ENCODE measurements at places on chromosomes 3 and 15. TPM values are rescaled to one million over a fixed set of nuclear protein-coding genes. Genes with fewer than 3 reads are reported as not detected.

GRCh38 chr3:72761410-72761809 is 86.8 kb downstream of the SHQ1 start:
- DNase-seq, result no peak

DNA sequence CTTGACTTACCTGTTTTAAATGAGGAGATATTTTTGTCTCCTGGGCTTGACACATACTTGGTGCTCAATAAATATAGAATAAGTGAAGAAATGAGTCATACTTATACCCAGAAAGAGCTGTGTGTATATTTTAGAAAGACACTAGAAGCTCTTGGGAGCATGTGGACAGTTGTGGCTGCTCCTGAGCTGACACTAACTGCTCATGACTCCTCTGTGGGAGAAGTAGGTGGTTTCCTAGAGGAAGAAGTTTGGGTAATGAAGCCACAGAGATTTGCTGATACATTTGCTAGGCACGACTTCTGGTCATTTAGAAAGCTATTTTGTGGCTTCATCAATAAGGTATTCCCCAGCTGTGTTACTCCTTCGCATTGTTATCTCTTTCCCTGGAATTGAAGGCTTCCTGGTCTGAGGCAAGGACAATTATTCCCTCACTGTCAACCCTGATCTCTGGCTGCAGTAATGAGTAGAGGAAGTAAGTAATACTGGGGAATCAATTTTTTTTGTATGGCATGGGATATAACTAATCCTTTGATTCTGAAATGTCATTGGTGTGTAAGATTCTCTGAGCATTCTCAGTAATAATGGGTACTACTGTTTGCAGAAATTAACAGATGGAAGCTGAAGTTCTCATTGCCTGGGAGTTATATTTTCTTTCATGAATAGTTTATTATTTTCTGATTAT is 79.6 kb upstream of the DCBLD2 start:
- peak; percentile 37 for DNase-seq

DNA sequence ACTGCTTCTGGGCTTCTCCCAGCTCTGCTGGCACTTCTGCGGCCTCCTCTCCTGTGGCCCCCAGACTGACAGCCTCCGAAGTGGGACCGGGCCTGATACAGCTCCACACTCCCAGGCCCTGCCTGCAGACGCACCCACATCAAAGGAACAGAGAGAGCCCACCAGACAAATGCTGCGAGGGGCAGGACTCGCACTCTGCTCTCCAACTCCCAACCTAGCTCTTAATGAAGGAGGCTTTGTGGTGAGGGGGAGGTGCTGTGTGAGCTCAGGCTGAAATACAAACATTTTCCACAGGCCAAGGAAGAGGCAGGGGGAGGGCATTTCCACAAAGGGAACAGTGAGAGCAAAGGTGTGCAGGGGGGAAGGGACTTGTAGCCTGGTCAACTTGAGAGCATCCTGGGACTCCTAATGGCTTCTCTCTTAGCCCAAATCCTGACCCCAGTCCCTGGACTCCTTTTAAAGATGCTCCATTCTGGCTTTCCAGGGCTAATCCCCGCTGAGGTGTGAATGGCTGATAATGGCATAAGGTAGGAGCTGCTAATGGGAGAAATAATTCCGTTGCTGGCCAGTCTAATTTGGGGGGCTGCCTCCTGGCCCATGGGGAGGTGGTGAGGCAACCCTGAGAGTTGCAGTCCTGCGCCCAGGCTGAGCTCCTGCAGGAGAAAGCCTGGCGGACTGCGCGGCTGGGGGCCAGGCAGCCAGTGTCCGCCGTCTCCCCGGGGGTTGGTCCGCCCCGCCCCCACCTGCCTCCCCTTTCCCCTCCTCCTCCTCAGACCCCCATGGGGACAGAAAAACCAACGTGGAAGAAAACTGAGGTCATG is 9.6 kb downstream of the LINGO1 start:
- no peak for DNase-seq

- no peak for DNase-seq
Observed at GRCh38 chr15:81052046-81052445, 51.3 kb downstream of the TLNRD1 start.

DNA sequence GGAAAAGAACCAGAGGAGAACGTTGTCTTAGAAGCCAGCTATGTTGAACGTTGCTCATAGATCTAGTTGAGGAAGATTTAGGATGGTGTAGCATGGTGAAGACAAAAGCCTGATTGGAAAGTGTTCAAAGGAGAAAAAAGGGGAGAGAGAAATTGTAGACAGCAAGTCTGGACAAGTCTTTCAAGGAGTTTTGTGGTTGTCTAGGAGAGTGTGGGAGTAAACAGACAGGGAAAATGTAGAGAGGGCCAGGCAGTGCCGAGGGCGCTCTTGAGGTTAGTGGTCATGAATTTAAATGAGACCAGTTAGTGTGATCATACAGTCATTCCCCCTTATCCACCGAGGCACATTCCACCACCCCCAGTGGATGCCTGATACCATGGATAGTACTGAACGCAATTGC is 167.5 kb upstream of the IL12A start:
- peak; percentile 84 for DNase-seq

DNA sequence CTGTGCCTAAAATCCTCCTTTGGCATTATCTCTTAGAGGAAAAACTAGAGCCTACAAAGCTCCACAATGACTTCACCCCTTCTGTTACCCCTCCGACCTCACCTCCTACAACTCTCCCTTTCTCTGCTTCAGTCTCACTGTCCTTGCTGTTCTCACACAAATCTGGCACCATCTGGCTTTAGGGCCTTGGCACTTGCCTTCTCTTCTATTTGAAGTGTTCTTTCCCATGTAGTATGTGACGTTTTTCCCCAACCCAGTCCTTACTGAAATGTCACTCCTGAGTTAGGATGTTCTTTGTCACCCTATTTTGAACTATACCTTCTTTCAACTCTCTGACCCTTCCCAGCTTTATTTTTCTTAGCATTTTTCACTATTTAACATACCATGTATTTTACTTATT is 8.7 kb downstream of the STX19 start:
- no peak for DNase-seq

- DNase-seq, result no peak
Observed at GRCh38 chr3:12451481-12451880, 32.8 kb upstream of the TSEN2 start.

DNA sequence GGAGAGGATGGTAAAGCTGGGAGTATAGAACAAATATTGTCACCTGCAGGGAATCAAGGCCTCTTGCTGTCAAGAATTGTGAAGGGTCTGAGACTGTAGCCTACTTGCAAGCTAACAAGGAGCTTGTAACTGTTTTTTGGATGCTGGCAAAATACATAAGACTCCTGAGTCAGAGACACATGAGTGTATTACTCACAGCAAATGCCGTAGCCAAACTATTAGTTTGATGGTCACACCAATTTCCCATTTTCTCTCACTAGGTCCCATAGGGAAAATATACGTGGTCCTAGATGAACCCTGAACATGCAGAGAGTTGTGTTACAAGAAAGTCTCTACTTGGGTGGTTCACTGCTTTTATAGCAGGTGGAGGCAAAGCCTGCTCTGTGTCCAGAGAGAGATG is 44.7 kb upstream of the LIPC start:
- peak; percentile 75 for DNase-seq

GRCh38 chr3:19030522-19030839 is 117.8 kb upstream of the KCNH8 start:
- DNase-seq, result no peak

- DNase-seq, result peak; percentile 31
Observed at GRCh38 chr3:21750831-21751391, at the start of gene ZNF385D. ZNF385D (minus strand) TSS chr3:21751210; CDS start chr3:21750916, 294 bp downstream.

DNA sequence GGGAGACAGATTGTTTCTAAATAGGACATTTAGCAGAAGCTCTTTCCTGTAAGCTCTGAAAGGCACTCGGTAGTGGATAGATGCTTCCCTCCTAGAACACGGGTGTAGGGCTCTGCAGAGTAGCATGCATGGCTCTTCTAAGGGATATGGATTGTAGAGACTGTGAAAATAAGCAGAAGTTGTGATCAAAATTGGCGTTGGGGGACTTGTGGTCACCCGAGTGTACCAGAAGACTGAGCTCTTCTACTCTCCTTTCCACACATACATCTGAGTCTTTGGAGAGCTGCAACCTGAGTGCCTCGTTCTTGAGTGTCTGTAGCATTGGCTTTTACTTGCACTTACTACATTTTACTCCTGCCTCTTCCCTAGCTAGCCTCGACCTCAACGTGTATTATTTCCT is 197.7 kb downstream of the LPP start:
- DNase-seq, result no peak

- no peak for DNase-seq
Observed at GRCh38 chr3:55598224-55598623, 111.1 kb upstream of the WNT5A start.

DNA sequence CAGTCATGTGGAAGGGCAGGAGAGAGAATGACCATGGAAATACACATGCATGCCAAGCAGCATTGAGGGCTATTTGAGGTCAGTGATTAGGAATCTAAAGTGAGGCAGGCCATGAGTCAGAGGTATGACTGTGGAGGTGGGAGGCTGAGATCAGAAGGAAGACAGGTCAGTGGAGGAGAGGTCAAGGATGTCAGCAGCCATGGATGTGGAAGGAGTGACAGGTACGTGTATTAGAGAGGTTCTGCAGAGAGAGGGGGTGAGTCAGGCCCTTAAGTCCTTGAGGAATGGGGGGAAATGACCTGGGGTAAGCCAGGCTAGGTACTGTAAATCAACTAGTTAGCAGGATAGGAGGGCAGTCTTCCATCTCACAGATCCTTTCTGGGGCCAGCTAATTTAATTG is 166.6 kb downstream of the ANO10 start:
- peak; percentile 84 for DNase-seq

- no peak for DNase-seq
Observed at GRCh38 chr3:36918050-36918449, 26.8 kb downstream of the TRANK1 start.

DNA sequence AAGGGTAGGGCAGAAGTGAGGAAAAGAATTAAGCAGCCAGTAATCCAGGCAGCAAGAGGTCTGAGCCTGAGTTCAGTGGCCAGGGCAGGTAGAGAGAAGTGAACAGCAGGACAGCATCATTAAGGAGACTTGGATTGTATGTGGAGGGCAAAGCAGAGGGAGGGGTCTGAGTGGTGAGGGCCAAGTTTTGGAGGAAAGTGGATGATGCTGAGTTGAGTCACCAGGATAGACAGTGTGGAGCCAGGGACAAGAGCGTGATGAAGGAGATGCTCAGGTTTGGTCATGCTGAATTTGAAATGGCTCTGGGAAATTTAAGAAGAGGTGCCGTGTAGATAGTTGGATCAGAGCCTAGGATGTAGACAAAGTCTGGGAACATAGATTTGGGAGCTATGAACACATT is 93.1 kb downstream of the ARHGEF26 start:
- DNase-seq, result peak; percentile 29

GRCh38 chr3:161239700-161240099 is 18.6 kb downstream of the NMD3 start:
- DNase-seq, result no peak

- peak; percentile 68 for DNase-seq
Observed at GRCh38 chr3:159877924-159878323, 110.7 kb upstream of the IL12A start.

- no peak for DNase-seq
Observed at GRCh38 chr3:67551361-67552016, 102.9 kb downstream of the SUCLG2 start.

DNA sequence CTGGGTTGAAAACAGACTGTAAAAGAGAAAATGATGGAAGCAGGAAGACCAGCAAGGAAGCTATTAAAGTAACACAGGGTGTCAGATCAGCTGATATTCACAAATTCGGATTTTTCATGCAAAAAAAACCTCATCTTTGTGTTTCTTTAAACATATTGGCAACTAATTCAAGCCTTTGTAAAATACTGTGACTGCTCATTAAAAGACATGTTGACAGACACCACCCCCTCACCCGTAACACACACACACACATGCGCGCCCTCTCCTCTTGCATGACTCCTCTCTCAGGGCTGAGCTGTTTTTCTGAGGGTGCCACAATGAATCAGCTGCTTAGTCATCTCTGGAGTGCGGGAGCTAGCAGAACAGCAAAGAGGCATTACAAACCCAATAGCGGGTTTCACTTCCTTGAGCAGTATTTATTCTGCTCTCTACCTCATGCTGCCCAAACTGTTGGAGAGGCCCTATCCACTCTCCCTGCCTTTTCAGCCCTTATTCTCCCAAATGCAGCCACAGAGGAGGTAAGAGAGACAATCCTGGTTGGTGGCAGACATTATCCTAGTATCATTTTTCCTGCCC is 35.8 kb upstream of the CCDC80 start:
- peak; percentile 99 for DNase-seq

- peak; percentile 77 for DNase-seq
Observed at GRCh38 chr3:19399836-19400235, 251.5 kb downstream of the KCNH8 start.

DNA sequence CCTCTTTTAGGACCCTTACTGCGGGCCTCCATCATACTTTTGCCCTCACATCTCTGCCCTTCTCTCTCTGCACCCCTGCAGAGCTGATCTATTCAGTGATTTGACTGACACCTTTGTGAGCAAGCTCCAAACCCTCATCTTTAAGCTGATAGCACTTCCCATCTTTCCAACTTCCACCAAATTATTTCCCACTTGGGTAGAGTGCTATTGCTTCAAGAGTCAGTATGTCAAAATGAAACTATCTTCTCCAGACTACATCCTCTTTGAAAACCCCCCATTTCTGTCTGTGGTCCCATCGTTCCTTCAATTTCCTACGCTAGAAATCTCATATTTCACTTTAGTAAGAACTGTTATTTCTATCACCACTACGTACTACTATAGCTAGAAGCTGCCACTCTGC is 19.7 kb downstream of the ZWILCH start:
- DNase-seq, result no peak

DNA sequence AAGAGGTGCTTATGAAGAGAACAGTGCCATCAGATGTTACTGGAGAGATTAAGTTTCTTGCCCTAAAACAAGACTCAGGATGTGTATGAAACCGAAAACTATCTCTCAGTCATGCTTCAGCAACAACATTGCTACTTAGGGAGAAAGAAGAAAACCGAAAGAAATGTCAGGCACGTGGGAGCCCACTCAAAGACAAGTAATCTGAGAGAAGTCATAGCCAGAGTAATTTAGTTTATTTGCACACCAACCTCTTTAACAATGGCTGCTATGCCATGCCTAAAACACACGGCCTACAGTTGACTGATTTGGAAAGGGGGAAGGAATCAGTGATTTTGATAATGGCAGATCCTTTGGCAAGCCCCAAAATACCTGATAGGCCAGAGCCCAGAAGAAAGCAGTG is 162.9 kb downstream of the TIGIT start:
- no peak for DNase-seq

DNA sequence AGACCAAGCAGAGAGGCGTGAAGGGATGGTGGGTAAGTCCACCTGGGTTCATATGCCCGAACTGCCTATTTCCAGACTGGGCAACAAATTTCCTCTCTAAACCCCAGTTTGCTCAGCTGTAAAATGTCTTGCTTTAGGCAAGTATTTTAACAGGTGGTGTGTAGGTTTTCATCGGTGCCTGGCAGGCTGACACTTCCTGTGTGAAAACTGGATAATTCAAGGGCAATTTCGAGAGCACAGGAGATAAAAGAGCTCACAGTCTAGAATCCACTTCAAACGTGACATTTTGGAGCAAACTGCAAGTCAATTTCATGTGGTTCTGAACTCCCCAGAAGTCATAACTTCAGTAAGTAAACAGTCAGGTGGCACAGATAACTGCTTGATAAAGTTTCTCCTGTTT is 112.2 kb downstream of the OXNAD1 start:
- no peak for DNase-seq

The LTF gene
- under 0.01 TPM for total RNA-seq

The GXYLT2 gene
- total RNA-seq, result 0.79 TPM

The REC114 gene
- not detected for total RNA-seq

The LDHAL6B gene
- not detected for total RNA-seq

The ZNF662 gene
- total RNA-seq, result 1.3 TPM

The RBM6 gene
- total RNA-seq, result 42.2 TPM

The TMC3 gene
- total RNA-seq, result not detected

The OR5K3 gene
- total RNA-seq, result not detected

The PXYLP1 gene
- 9.0 TPM for total RNA-seq

The PRSS50 gene
- total RNA-seq, result not detected

Measured in bronchial epithelial cell (primary cell).